ENCODE measurements at places on chromosomes 5 and 9. TPM values are rescaled to one million over a fixed set of nuclear protein-coding genes. Genes with fewer than 3 reads are reported as not detected.

Gene SPINK6
- not detected for polyA plus RNA-seq

Gene TXNDC8
- not detected for polyA plus RNA-seq

Gene PTPN3
- not detected for polyA plus RNA-seq

Gene IL5
- not detected for polyA plus RNA-seq

Gene TNFSF8
- polyA plus RNA-seq, result 42.9 TPM

Gene WNK2
- 0.40 TPM for polyA plus RNA-seq
